ENCODE measurements at places on chromosomes 3 and 15.

- no peak for DNase-seq
These were observed 256.3 kb downstream of the LRTM1 start for GRCh38 chr3:54671511-54671910.

DNA sequence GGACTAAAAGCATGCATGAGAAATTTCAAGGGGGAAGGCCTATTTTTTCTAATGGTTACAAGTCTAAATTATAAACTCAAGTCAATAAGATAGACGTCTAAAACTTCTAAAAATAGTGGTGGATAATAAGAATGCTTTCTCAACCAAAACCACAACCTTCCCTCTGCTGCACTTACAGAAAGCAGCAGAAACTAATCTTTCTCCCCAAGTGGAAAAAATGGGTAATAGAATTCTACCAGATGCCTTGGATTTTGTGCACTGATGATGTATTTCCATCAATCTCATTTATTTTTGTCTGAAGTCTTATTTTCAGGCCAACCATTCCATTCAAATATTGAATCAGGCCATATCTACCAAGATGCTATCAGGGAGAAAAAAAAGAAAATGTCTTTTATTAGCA is 344.7 kb downstream of the NEK10 start:
- no peak for DNase-seq

DNA sequence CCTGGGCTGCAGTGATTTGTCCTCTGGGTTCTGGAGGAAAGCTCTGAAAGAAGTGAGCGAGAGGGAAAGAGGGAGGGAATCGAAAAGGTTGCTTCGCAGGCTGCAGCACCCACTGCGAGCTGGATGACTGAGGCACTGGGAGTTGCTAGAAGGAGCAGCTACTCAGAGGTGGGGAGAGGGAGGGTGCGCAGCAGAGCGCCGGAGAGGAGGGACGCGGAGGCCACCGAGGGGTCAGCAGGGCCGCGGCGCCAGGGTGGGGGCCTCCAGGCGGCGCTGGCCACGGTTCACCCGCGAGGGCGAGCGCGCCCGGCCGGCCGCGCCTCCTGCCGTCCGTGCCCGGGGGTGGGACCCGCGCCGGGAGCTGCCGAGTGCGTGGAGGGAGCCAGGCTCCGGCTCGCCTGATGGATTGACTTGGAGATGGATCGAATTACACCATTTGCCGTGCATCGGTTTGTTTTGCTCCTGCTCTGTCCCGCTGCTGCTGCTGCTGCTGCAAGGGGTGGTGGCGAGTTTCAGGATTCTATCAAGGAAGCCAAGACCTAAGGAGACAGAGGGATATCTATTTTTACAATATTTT is at the start of gene SEMA6D:
SEMA6D (plus strand) TSS at position 470 of the 577 bp plus-strand sequence. CDS start 42,294 bp downstream, outside the sequence.
- DNase-seq, result no peak

DNA sequence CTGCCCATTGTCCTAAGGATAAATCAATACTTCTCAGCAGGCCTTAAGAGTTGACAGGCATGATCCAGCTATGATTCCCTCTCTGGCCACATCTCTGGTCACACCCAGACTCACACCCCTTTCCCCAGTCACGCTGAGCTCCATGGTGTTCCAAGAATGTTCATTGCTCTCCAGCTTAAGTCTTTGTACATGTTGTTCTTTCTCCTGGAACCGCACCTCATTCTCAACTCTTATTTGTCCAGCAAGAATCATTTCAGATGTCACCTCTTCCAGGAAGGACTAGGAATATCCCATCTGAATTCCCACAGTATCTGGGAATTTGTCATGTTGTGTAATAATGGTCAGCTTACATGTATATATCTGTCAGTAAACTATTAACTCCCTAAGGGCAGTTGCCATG is 118.3 kb upstream of the GALNT15 start:
- DNase-seq, result no peak

GRCh38 chr3:134350266-134350665 is 24.0 kb downstream of the AMOTL2 start:
- DNase-seq, result no peak

DNA sequence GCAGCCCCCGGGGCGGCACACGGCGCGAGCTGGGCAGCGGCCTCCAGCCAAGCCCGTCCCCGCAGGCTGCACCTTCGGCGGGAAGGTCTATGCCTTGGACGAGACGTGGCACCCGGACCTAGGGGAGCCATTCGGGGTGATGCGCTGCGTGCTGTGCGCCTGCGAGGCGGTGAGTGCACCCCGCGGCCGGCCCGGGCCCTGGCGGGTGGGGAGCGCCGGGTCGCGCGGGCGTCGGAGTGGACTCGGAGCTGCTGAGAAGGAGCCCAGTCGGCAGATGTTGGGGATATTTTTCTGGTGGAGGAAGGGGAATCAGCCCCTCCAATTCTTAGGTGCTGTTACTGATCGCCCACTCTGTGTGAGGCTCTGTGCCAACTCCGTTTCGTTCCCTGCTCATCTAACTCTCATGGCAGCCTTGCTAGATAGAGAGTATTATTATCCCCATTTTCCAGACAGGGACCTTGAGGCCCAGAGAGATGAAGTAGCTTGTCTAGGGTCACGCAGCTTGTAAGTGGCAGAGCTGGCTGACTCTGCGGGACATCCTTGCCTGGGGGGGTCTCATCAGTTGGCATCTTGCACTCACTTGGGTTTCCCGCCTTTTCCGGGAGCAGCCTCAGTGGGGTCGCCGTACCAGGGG is 890 bp downstream of the CHRD start:
- DNase-seq, result no peak

All from GM18507 (cell line).